ENCODE measurements at places on chromosomes 1 and 21.

GRCh38 chr21:31893851-31894415 is 21.1 kb downstream of the HUNK start:
- no peak for DNase-seq

- no peak for DNase-seq
Observed at GRCh38 chr1:212703991-212704564, 4.4 kb upstream of the BATF3 start.

- DNase-seq = no peak
Observed at GRCh38 chr1:76938304-76938703, 71.0 kb downstream of the ST6GALNAC5 start.

DNA sequence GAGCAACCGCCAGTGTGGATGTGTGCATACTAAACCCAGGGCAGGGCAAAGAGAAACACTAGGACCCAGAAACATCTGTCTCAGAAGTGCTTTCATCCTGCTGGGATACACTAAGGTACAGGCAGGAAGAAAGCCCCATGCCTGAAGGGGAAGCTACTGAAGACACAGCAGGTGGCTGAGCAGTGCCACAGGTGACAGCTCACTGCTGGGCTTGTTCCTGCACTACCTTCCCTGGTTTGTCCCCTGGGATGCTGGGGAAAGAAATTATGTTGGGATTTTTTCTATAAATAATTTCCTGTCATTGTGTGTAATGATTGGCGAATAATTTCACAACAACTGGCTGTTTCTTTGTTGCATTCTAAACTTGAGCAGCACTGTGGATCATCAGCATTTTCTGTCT is 245.3 kb upstream of the RAB4A start:
- no peak for DNase-seq

GRCh38 chr1:25098717-25099116 is 133.6 kb downstream of the SYF2 start:
- no peak for DNase-seq

GRCh38 chr1:53373246-53373645 is 45.4 kb upstream of the LRP8 start:
- DNase-seq = no peak

GRCh38 chr1:186618401-186619170 is 61.6 kb downstream of the PTGS2 start:
- DNase-seq = no peak

GRCh38 chr21:33686386-33686785 is 44.1 kb downstream of the ITSN1 start:
- DNase-seq = no peak

DNA sequence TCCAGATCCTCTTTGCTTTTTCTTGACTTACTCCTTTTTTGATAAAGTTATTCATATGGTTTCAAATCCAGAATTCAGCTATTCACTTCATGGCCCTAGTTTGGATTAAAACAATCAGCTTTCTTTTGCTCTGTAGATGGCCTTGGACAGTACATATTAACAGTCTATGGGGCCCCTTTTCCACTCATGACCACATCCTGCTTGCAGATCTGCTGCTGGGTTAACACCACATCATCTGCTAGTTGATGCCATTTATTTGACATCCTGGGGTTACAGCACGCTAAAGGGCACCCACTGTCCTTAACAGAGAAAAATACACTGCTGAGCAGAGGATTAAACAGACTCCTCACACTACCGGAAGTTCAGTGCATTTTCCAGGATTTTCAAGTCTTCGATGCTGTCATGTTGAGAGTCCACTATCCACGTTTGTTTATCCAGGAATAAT is 941 bp upstream of the IFI16 start:
- DNase-seq = no peak

DNA sequence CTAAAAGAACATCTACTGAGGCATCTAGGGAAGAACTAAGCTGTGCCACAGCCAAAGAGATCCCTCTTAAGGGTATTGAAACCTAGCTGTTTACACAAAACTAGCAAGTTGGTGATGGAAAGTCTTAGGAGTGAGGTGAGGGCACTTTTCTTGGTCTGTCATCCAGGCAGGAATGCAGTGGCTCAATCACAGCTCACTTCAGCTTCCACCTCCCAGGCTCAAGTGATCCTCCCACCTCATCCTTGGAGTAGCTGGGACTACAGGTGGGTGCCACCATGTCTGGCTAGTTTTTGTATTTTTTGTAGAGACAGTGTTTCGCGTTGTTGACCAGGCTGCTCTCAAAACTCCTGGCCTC is 2.4 kb downstream of the PLEKHO1 start:
- DNase-seq = no peak

DNA sequence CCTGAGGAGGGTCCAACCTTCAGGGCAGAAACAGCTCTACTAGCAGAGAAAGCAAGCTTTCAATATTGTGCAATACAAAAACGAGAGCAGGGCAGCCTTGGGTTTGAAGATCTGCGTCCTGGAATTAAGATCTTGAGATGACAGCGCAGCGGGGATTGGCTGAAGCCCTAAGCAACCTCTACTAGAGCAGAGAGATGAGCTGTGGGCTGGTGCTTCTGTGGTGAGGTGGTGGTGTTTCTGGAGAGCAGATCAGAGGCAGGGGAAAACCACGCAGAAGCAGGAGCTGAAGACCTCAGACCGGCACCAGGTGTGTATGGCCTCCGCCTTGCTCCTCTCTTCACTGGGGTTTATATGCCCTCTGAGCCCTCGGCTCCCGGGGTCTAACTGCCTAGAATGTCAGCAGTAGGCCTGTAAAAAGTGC is 12.5 kb downstream of the TRAF3IP3 start:
- DNase-seq = peak; percentile 65
